ENCODE measurements at places on chromosomes 2 and 18. TPM values are rescaled to one million over a fixed set of nuclear protein-coding genes. Genes with fewer than 3 reads are reported as not detected.

The CYTIP gene
- 11.4 TPM for total RNA-seq

The VAMP8 gene
- 31.0 TPM for total RNA-seq

The HSBP1L1 gene
- total RNA-seq, result 10.4 TPM

The SLC39A6 gene
- 59.0 TPM for total RNA-seq

The SH3BP4 gene
- 12.4 TPM for total RNA-seq

The CYRIA gene
- total RNA-seq, result 27.4 TPM

The OTOF gene
- total RNA-seq, result not detected

The POTEI gene
- total RNA-seq, result not detected
